ENCODE measurements at places on chromosomes 2 and 18.

DNA sequence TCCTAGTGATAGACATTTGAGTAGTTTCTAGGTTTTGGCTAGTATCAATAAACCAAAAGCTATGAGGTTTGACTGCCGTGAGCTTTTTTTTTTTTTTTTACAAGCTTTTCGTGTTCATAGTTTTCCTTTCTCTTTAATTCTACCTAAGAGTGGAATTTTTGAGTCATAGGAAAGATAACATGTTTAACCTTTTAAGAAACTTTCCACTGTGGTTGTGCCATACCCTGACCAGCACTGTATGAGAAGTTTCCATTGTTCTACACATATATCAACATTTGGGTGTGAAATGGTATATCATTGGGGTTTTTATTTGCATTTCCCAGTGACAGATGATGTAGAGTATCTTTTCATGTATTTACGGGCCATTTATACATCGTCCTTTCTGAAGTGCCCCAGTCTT lies 31.7 kb downstream of the UBE2F start:
- no peak for DNase-seq

GRCh38 chr2:159968279-159968900 lies 94.0 kb downstream of the PLA2R1 start:
- no peak for DNase-seq

GRCh38 chr2:127551221-127551930 lies 15.9 kb downstream of the MYO7B start:
- no peak for DNase-seq

GRCh38 chr2:10002681-10003080 lies 40.7 kb upstream of the KLF11 start:
- DNase-seq, result no peak

DNA sequence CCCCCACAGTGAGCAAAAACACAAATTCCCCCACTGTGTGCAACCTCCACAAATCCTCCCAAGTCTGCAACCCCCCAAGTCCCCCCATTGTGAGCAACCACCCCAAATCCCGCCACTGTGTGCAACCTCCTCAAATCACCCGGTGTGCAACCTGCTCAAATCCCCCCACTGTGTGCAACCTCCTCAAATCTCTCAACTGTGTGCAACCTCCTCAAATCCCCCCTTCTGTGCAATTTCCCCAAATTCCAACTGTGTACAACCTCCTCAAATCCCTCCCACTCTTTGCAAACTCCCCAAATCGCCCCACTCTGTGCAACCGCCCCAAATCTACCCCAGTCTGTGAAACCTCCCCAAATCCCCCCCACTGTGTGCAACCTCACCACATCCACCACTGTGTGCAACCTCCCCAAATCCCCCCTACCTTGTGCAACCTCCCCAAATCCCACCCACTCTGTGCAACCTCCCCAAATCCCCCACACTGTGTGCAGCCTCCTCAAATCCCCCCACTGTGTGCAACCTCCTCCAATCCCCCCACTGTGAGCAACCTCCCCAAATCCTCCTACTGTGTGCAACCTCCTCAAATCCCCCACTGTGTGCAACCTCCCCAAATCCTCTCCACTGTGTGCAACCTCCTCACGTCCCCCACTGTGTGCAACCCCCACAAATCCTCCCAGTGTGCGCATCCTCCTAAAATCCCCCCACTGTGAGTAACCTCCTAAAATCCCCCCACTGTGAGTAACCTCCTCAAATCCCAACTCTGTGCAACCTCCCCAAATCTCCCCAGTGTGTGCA lies 115.2 kb downstream of the TPO start:
- DNase-seq, result no peak

GRCh38 chr18:8800445-8800844 lies 95.1 kb downstream of the MTCL1 start:
- no peak for DNase-seq

DNA sequence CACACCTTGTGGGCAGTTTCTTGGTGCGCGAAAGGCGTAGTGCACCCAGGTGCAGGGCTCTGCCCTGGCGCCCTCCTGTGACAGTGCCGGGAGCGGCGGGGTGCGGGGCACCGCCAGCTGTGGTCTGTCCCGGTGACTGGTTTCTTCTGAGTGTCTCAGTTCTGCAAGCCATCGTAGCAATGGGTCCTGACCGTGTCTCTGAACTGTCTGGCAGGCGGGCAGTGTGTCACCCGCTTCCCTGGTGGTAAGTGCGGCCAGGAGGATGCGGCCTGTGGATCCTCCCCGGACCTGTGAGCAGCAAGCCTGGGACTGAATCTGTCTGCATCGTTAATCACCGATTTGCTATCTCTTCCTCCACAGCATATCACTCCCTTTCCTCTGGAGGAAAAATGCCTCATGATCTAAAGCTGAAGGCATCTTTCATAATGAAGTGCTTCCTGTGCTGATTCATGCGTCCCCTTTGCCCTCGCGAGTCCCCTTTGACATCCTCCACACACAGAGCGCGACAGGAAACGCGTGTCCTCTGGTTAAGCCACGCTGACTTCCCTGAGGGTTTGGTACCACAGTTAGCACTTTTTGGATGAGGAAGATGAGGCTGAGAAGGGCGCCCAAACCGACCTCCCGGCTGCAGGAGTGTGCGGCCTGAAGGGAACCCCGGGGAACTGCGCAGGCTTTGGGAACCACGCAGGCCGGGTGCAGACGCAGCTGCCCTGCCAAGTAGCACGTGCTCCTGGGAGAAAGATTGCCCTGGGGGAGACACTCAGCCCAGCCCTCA lies 416.0 kb upstream of the HS6ST1 start:
- no peak for DNase-seq

DNA sequence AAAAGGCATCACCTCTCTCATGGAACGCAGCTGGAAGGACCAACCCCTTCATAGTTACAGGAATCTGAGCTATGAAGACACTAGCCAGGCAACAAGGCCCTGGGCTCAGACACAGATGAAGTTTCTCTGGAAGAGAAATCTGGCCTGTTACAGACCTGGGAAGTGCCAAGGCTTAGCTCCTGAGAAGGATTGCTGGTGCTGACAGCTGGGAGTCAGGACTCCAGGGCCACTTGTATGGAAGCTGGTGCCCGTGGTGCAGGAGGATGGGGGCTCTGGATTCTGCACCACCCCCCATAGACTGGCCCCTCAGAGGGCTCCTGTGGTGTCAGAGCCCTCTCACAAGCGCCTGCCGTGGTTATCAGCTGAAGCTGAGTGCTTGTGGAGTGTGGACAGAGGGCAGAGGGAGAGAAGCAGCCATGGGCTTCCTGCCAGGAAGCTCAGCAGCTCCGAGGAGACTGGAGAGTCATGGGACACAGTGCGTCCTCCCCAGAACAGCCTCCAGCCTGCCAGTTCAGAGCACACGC lies 87.3 kb upstream of the LCLAT1 start:
- DNase-seq, result no peak

DNA sequence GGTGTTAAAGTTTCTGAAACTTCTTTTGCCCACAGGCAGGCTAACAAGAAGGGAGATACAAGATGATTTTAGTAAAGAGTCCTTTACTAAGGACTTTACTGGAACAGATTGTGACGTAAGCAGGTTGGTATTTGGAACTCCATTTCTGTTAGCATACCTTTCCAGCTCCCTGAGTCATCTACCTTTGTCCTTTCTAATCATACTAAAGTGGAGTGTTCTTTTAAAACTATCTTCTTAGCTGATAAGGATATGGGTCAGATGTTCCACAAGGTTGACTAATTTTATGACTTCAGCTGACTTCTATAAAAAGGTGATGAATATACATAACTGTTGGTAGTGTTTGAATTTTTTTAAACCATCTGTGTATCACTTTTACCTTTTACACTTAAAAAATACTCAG lies 21.1 kb downstream of the UGP2 start:
- DNase-seq, result no peak

DNA sequence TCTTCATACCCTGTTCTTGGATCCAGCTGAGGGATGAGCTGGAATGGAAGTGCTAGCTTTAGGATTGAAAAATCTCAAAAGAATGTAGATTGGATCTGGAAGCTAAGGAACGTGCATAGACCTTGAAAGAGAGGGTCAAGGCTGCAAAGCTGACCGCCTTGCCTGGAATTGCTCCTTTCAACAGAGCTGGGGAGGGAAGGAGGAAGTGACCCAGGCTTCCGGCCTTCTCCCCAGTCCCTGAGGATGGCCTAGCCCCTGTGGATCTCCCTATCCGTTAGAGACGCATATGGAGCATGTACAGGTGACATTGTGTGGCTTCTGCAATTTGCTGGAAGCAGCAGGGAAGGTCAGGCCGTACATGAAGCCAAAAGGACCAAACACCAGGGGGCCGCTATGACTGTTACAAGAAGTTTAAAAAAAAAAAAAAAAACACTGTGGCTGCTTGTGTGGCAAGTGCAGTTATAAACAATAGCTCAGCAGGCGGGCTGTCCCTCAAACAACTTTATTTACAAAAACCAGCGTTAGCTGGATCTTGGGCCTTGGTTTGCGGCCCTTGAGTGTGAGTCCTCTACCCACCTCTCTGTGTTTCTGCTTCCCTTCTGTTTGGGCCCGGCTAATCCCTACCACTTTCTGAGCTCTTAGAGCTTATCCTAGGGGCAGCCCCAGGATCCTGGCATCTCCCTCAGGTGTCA lies 227.6 kb downstream of the SEPTIN10 start:
- no peak for DNase-seq

- DNase-seq, result no peak
Measured at GRCh38 chr2:33022989-33023727, 76.4 kb downstream of the LTBP1 start.

- no peak for DNase-seq
Measured at GRCh38 chr2:146228020-146228393, 1616.8 kb upstream of the ACVR2A start.

- DNase-seq, result no peak
Measured at GRCh38 chr2:20222769-20223406, 2.0 kb downstream of the SDC1 start.

GRCh38 chr18:74073957-74074667 lies 73.5 kb downstream of the FBXO15 start:
- no peak for DNase-seq

- DNase-seq, result no peak
Measured at GRCh38 chr2:203016716-203017115, 2.0 kb downstream of the NBEAL1 start.

GRCh38 chr2:199261239-199261638 lies 196.5 kb downstream of the SATB2 start:
- no peak for DNase-seq

- DNase-seq, result no peak
Measured at GRCh38 chr2:27647289-27647688, 16.1 kb downstream of the SUPT7L start.

- DNase-seq, result no peak
Measured at GRCh38 chr18:2794159-2794558, 52.6 kb upstream of the EMILIN2 start.

GRCh38 chr2:229856413-229856812 lies 65.4 kb downstream of the TRIP12 start:
- DNase-seq, result no peak

DNA sequence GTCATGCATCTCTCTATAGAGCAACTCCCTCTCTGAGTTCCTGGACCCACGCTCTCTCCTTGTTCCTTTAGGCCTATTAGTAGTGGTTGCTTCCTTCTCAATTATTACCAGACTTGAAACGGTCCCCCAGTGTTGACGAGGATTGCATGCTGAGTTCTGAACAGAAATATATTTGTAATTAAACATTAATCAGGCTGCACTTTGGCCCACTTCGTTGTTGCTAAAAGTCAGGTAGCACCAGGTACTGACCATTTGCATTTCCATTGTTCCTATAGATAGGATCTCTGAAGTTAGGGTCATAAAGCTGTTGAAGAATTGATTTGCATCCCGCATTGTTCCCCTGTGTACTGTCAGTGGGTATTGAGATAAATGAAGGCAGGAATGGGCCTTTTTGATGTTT lies 36.9 kb upstream of the TTR start:
- no peak for DNase-seq

DNA sequence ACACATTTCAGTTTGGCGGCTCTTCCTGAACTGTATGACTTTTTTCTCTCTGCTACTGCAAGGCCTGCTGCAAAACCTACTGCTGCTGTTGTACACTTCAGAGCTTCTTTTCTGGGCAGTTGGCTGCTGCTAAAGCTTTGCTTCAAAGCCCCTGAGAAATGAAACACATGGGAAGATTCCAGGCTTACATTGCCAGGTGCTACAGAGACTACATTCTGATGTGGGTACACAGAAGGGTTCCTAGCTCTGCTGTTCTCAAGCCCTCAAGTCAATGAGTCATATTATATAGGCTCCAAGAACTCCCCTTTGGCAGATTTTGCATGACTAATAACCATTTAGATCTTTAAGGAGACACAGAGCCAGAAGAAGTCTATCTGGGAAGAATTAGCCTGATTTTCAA lies 12.9 kb upstream of the PGAP1 start:
- no peak for DNase-seq

- no peak for DNase-seq
Measured at GRCh38 chr2:8644605-8645175, 37.2 kb upstream of the ID2 start.

DNA sequence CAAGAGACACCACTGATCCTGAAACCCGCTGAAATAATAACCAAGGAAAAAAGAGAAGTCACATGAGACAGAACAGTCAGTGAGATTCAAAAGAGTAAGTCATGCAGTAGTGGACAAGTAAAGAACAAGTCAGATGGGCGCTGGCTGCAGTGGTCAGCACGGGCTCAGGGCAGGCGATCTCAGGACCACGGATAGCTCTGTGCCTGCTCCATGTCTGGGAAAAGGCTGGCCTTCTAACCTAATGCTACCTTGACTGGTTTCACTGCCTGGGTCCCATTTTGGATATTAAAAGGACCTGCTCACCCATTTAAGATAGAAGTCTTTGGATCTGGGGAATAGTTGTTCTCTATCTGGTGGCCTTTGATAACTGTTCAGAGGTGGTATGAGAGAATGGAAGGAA lies 61.7 kb upstream of the LCLAT1 start:
- no peak for DNase-seq

- DNase-seq, result no peak
Measured at GRCh38 chr18:76449111-76449453, 46.0 kb downstream of the ZNF516 start.

GRCh38 chr2:101308432-101309210 lies at the start of gene RNF149:
RNF149 (minus strand) TSS chr2:101308701; CDS start chr2:101308588, 113 bp downstream.
- DNase-seq, result peak; percentile 85

- DNase-seq, result no peak
Measured at GRCh38 chr2:140595107-140595506, 1535.7 kb downstream of the LRP1B start.

DNA sequence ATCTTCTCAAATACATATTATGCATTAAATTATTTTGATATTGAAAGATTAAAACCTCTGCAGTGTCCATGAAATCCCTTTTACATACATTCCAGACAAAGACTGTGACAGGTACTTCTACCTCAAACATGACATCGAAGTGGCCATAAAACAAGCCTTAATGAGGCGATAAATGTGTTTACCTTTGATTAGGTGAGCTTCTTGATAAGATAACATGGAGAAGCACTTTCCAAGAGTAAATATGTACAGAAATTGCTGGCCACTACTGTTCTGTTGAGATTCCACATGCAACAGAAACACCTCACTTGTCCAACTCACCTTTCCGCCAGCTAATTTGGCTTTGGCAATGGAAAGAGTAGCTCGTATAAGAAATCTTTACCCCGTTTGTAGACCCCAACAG lies 55.2 kb downstream of the ZEB2 start:
- no peak for DNase-seq

Measured in caudate nucleus (tissue), 63 donors.